ENCODE measurements at places on chromosomes 2 and 18. TPM values are rescaled to one million over a fixed set of nuclear protein-coding genes. Genes with fewer than 3 reads are reported as not detected.

Gene CABYR
- polyA plus RNA-seq, result 6.8 TPM

Gene SEC11C
- 63.0 TPM for polyA plus RNA-seq

Gene ZNF521
- polyA plus RNA-seq, result not detected

Gene TMEM185B
- 11.4 TPM for polyA plus RNA-seq

Gene C2orf42
- 4.6 TPM for polyA plus RNA-seq

Gene SERPINE2
- 244 TPM for polyA plus RNA-seq

Gene GEN1
- 4.5 TPM for polyA plus RNA-seq

Gene MAP3K19
- not detected for polyA plus RNA-seq

Gene CELF4
- not detected for polyA plus RNA-seq

Gene SERPINB5
- 172 TPM for polyA plus RNA-seq

Gene ANKRD30B
- polyA plus RNA-seq, result not detected

Gene SPDYA
- polyA plus RNA-seq, result 0.03 TPM

Gene NEU2
- polyA plus RNA-seq, result not detected

Gene TUBA3E
- not detected for polyA plus RNA-seq

Gene CROCC2
- not detected for polyA plus RNA-seq

Gene KIAA1328
- 1.9 TPM for polyA plus RNA-seq

Gene PCARE
- polyA plus RNA-seq, result not detected

Gene C2orf15
- polyA plus RNA-seq, result 0.50 TPM

Gene EML6
- polyA plus RNA-seq, result 0.16 TPM

Gene HS6ST1
- 15.8 TPM for polyA plus RNA-seq

Gene ZNF892
- polyA plus RNA-seq, result 0.25 TPM

Gene RFX8
- polyA plus RNA-seq, result 0.22 TPM

Gene GKN2
- not detected for polyA plus RNA-seq

Gene KLHL30
- polyA plus RNA-seq, result not detected

Gene CFC1
- not detected for polyA plus RNA-seq

Gene ACMSD
- polyA plus RNA-seq, result not detected

Gene FN1
- 3,810 TPM for polyA plus RNA-seq

Gene DSC3
- 27.8 TPM for polyA plus RNA-seq

Gene TMEM169
- 0.04 TPM for polyA plus RNA-seq

Gene SATB2
- polyA plus RNA-seq, result 0.57 TPM

Gene VIT
- polyA plus RNA-seq, result not detected

Gene SAG
- polyA plus RNA-seq, result not detected

Gene CPO
- not detected for polyA plus RNA-seq

Gene SFXN5
- polyA plus RNA-seq, result 4.5 TPM

Gene ADD2
- polyA plus RNA-seq, result 0.87 TPM
